ENCODE measurements at places on chromosomes 5 and 9. TPM values are rescaled to one million over a fixed set of nuclear protein-coding genes. Genes with fewer than 3 reads are reported as not detected.

BNC2 gene
- 15.2 TPM for total RNA-seq

INSL4 gene
- not detected for total RNA-seq

PCDHA9 gene
- 18.9 TPM for total RNA-seq

PDE6A gene
- not detected for total RNA-seq

LCN9 gene
- not detected for total RNA-seq

NME5 gene
- 0.71 TPM for total RNA-seq

PCDHB2 gene
- 103 TPM for total RNA-seq

Measured in glutamatergic neuron (in vitro differentiated cells).